Ovary (tissue), 10 donors: ENCODE measurements at places on chromosomes 1 and 21. TPM values are rescaled to one million over a fixed set of nuclear protein-coding genes. Genes with fewer than 3 reads are reported as not detected.
A peak's percentile ranks its signal among the peaks of the same experiment; 100 is the strongest.

The VHLL gene
- total RNA-seq, result 0.37 TPM

DNA sequence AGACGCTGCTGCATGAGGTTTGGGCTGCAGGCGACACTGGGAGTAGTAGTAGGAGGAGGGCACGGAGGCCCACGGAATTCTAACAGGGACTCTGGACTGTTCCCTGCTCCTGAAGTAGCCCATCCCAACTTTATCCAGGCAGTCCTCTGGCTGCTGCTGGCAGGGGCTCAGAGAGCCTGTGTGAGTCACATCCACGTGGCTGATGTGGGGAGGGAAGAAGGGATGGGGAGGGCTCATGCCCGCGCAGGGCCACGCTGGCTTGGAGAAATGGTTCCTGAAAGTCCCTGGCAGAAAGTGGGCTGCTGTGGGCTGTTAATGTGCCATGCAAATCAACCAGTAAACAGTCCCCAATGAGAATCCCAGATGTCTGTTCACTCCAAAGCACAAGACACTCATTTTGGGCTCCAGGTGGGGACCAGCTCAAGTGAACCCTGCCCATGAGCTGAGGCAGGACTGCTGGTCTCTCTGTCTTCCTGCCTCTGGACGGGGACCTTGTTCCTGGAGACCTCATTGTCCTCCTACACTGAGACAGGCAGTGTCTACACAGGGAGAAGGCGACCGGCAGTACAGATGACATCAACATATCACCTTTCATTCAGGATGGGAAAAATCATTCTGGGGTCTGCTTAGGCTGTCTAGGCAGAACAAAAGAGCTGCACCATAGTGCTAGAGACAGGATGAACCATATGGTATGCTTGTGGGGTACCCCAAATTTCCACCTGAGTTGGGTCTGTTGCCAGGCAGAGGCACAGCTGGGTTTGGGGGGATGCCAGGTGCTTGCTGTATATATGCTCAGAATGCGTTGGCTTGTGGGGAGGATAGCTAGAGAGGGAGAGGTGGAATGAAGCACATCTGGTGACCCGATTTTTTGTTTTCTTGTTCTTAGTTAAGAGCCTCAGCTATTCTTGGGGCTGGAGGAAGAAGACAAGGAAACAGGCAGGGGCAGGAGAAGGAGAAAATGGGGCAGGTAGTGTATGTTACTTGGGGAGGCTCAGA, 57.9 kb upstream of the FMOD start:
- DNase-seq, result peak; percentile 90

GRCh38 chr1:26285366-26286063, 5.6 kb downstream of the SH3BGRL3 start:
- DNase-seq, result no peak

DNA sequence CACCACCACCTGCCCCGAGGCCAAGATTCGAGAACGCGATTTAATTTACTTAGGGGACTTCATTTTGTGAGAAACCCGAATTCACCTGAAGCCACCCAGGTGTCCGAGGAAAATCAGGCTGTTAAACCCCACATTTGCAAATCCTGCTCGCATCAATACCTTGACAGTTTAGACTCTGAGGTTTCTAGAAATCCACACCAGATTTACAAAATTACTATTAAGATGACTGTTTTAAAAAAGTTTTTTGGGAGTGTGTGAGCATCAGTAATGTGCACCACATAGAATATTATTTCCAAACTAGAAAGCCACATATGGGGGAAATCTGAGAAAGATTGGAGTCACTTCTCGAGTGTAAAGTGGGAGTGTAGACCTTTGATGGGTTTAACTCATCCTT, 685 bp downstream of the RIMKLA start:
- DNase-seq, result no peak

GRCh38 chr1:158145173-158145719, 35.4 kb upstream of the CD1D start:
- peak; percentile 55 for DNase-seq
